Left ventricle myocardium inferior (tissue), 1 donor: ENCODE measurements at places on chromosomes 6 and 20. TPM values are rescaled to one million over a fixed set of nuclear protein-coding genes. Genes with fewer than 3 reads are reported as not detected.

DNA sequence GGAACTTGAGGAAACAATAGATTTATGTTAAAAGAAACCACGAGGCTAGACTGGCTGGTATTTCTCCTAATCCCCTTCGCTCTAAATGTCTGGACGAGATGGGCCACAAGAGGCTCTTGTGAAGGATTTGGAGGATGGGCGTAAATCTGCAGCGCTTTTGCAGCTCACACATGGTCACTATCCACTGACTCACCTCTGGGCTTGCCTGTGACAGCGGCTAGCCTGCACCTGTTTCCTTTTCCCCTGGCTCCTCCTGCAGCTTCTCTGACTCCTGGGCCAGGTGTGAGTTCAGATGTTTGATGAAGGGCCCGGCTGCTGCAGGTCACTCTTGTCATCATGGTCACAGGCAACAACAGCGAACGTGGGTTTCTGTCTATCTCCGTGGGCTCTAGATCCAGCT lies 629.4 kb downstream of the CBLN4 start:
- no peaks in the 10 kb centered on the region for H3K27me3 ChIP-seq
- H3K4me1 ChIP-seq, result no peaks in the 10 kb centered on the region
- H3K27ac ChIP-seq, result no peak overlapping the region
- H3K4me3 ChIP-seq, result no peak overlapping the region

DNA sequence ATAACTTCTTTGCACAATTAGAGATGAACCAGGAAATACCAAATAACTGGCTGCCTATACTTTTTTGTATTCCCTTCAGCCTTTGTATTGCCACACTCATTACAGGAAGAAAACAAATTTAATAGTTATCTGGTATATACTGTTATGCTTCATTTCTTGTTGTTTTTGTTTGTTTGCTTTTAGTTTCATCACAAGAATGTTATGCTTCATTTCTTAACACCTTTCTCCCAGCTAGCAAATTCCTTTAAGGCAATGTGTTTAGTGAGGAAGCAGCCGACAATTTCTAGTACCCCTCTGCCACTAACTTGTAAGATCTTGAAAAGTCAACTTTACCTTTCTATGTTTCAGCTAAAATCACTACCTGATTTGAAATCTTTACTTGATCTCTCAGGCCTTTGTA lies 1.4 kb downstream of the NCOA6 start:
- peaks cover 64% of the 10 kb centered on the region for H3K4me1 ChIP-seq
- peak overlapping the region; percentile 98 for H3K27ac ChIP-seq
- peak overlapping the region; percentile 92 for H3K4me3 ChIP-seq
- no peaks in the 10 kb centered on the region for H3K36me3 ChIP-seq
- no peak for DNase-seq

DNA sequence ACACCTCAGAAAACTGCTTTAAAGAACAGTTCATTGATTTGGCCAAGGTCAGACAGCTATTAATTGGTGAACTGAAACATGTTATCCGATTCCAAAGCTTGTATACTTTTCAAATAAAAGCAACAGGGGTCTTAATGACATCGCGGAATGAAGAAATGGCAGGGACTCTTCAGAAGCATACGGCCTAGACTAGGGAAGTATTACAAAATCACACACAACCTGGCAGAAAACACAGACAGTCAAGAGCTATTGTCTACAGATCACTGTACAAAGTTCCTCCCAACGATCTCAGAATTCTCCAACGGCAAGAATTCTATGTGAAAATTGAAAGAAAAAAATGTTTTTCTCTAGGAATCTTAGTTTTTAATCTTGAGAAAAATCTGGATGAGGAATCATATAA lies 105.5 kb downstream of the PTPRK start:
- no peak overlapping the region for H3K27ac ChIP-seq
- DNase-seq, result no peak
- H3K36me3 ChIP-seq, result no peaks in the 10 kb centered on the region
- H3K4me3 ChIP-seq, result no peak overlapping the region

GRCh38 chr20:57735831-57736737 lies 26.3 kb upstream of the PMEPA1 start:
- H3K36me3 ChIP-seq, result no peaks in the 10 kb centered on the region
- H3K4me1 ChIP-seq, result no peaks in the 10 kb centered on the region
- H3K27me3 ChIP-seq, result no peaks in the 10 kb centered on the region

DNA sequence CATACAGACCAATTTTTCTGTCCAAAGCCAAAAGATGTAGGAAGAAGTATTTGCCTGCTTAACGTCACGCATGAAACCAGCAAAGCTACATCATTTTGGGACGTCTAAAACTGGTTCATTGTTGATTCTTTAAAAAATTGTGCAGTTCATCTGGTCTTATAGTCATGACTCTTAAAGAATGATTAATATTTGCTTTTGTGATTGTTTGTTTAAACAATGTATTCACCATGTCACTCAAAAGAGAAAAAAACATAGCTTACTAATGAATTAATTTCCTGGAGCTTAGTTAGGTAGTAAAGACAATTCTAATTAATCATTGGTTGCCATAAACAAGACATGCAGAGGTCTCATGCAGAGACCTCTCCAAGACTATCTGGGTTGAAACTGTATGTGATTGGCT lies 157.3 kb downstream of the RPS12 start:
- H3K4me3 ChIP-seq, result no peak overlapping the region
- H3K4me1 ChIP-seq, result peaks cover 12% of the 10 kb centered on the region
- no peaks in the 10 kb centered on the region for H3K36me3 ChIP-seq
- DNase-seq, result no peak
- no peak overlapping the region for H3K27ac ChIP-seq

The EFCAB8 gene
- total RNA-seq, result not detected

DNA sequence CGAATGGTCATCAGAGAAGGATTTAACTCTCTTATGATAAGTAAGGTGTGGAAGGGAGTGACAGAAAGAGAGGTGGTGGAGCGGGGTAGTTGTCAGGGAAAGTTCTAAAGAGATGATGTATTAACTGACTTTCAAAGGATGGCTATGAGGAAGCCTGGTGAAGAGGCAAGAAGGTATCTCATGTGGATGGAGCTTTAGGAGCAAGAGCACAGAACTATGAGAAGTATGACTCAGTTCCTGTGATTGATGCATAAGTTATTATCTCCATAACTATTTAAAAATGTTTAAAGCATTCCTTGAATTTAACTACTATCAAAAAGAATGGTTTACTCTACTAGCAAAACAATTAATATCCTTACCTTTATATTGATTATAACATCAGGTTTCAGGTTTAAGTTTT lies 28.8 kb downstream of the AK9 start:
- H3K36me3 ChIP-seq, result peaks cover 12% of the 10 kb centered on the region
- DNase-seq, result no peak
- no peaks in the 10 kb centered on the region for H3K4me1 ChIP-seq
- no peak overlapping the region for H3K27ac ChIP-seq
- no peak overlapping the region for H3K4me3 ChIP-seq

The TMEM244 gene
- not detected for total RNA-seq

GRCh38 chr6:159062564-159062945 lies 17.8 kb upstream of the TAGAP start:
- H3K4me3 ChIP-seq, result no peak overlapping the region
- no peaks in the 10 kb centered on the region for H3K4me1 ChIP-seq
- no peaks in the 10 kb centered on the region for H3K36me3 ChIP-seq
- H3K27ac ChIP-seq, result no peak overlapping the region
- peaks cover 62% of the 10 kb centered on the region for H3K27me3 ChIP-seq
- DNase-seq, result no peak

DNA sequence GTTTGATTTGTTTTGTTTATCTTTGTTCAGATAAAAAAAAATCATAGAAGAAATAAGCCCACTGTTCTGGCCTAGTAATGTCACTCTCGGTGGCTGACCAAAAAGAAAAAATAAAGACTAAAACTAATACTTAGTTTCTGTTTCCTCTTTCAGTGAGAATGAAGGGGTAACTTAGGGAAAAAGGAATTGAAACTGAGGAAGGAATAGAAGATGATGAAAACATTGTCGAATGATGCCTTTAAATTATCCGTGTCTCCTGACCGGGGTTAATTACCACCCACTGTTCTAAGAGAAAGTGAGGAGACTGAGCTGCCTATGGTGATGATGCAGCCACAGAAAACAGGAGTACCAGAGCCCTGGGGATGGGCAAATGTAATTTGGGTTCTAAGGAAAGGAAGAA lies 73.1 kb downstream of the PTCHD4 start:
- no peaks in the 10 kb centered on the region for H3K36me3 ChIP-seq
- H3K27ac ChIP-seq, result no peak overlapping the region
- DNase-seq, result no peak
- no peak overlapping the region for H3K4me3 ChIP-seq

- H3K36me3 ChIP-seq, result no peaks in the 10 kb centered on the region
- H3K4me3 ChIP-seq, result no peak overlapping the region
- no peaks in the 10 kb centered on the region for H3K27me3 ChIP-seq
- H3K27ac ChIP-seq, result peak overlapping the region; percentile 23
- DNase-seq, result no peak
Measured at GRCh38 chr20:41214202-41214601, 76.9 kb downstream of the PLCG1 start.

DNA sequence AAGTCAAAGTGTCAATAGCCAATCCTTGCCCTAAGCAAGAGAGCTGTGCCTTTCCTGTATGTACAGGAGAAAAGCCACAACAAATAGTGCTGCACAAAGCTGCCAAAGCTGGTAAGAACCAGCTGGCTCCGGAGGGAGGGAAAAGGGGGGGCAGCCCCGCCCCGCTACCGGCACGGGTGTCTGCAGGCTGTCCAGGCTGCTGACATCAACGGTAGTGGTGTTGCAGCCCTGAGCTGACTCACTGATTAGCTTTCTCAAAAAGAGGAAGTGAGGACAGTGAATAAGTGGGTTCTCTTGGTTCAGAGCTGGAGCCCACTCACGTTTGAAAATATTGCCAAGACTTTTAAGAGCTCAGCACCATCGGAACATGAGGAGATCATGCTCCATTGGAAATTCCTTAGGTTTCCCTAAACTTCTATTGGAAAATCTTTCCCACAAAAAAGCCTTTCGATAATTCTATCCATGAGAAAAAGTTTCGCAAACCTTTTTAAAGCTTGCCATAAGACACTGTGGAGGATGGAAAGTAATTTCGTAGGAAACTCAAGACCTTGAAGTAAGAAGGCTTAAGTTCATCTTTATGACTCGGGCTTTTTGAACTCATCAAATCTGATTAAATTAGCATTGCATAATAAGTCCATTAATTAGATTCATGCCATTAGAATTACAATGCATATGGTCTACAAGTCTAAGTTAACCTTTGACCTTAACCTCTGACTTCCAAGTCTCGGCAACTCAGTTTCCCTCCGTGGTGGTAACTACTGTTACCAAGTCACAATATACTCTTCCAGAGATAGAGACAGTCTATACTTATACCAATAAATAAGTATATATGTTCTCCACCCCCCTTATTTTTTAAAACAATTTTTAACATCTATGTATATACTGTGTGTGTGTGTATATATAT lies 67.0 kb downstream of the TNFRSF21 start:
- H3K36me3 ChIP-seq, result no peaks in the 10 kb centered on the region
- peaks cover 34% of the 10 kb centered on the region for H3K27me3 ChIP-seq
- peak overlapping the region; percentile 41 for H3K27ac ChIP-seq
- no peak overlapping the region for H3K4me3 ChIP-seq

DNA sequence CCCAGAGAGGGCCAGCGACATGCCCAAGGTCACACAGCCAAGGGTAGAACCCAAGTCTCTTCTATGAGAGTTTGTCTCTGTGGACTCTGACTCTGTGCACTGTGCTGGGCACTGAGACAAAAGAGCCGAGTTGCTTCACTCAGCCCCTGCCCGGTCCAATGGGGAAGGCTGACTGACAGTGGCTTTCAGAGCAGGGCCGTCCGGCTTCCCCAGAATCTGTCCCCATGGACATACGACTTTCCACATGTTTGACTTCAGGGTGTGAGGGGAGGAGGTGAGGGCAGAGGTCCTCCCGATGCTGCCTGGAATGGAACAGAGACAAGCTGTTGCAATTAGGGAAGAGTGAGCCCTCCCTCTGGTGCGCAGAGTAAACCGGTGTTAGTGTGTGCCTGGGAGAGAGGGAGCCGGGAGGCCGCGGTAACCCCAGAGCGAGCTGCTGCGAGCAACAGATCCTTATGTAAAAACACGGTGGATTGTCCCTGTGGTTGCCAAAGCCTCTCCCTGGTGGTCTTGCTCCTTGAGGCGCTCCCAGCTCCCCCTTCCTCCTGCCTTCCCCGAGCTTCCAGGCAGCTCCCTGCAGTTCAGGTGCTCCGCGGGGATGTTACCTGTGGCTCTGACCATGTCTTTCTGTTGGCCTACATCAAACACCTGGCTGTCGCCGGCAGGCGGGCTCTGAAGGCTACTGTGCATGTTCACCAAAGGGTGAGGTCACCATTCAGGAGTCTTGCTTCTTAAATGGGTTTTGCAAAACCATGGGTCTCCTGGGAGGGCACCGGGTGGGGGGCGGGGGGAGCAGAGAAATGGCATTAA lies 672 bp downstream of the SIRPA start:
- peak overlapping the region; percentile 75 for H3K4me3 ChIP-seq
- H3K27ac ChIP-seq, result peak overlapping the region; percentile 92
- peaks cover 13% of the 10 kb centered on the region for H3K27me3 ChIP-seq
- no peak for DNase-seq

- no peaks in the 10 kb centered on the region for H3K27me3 ChIP-seq
- DNase-seq, result no peak
- peak overlapping the region; percentile 63 for H3K27ac ChIP-seq
- peaks cover 22% of the 10 kb centered on the region for H3K4me1 ChIP-seq
Measured at GRCh38 chr6:17045581-17046322, 56.1 kb upstream of the STMND1 start.

The FAM83B gene
- 0.63 TPM for total RNA-seq

DNA sequence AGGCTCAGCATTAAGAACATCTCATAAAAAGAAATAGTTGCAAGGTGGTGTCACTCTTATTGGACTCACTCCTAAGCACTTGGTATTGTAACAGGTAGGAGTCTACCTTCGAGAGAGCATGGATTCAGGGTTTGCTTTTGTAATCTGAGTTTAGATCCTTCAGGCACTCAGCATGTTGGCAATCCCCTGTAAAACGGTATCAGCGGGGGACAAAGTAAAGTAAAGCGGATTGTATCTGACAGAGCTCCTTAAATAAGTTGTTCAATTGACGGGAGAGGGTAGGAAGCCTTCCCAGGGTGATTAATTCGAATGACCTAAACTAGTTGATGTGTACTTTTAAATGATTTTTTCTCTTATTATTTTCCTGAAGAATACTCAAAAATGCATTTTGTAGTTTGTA lies 869.8 kb upstream of the EPHA7 start:
- no peaks in the 10 kb centered on the region for H3K4me1 ChIP-seq
- no peak overlapping the region for H3K27ac ChIP-seq
- no peak for DNase-seq
- no peak overlapping the region for H3K4me3 ChIP-seq

DNA sequence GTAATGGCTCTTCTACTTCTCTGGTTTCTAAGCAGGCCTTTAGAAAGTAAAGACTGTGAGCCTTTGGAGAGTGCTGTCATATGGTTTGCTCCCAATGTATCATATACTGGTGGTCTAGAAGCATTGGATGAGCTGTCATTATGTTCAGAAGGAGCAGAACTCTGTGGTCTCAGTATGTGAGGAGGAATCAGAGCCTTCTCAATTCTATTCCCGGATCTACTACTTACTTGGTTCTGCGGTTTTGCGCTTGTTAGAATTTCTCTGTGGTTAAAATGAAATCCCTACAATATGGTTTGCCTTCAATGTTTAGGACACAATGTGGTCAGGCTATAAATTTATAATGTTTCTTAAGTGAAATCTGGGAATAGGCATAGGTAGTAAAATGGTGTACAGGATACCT lies 64.6 kb downstream of the RWDD2A start:
- H3K36me3 ChIP-seq, result no peaks in the 10 kb centered on the region
- no peak overlapping the region for H3K27ac ChIP-seq
- no peaks in the 10 kb centered on the region for H3K4me1 ChIP-seq
- DNase-seq, result no peak
- H3K4me3 ChIP-seq, result no peak overlapping the region
- H3K27me3 ChIP-seq, result no peaks in the 10 kb centered on the region
